ENCODE measurements at places on chromosomes 7 and 10.

- DNase-seq = no peak
These were observed 214.4 kb downstream of the CREB5 start for GRCh38 chr7:28626624-28627262.

- no peak for DNase-seq
These were observed 23.3 kb downstream of the PLCE1 start for GRCh38 chr10:94016727-94017714.

- DNase-seq = no peak
These were observed 270.5 kb downstream of the SKAP2 start for GRCh38 chr7:26593896-26594295.

DNA sequence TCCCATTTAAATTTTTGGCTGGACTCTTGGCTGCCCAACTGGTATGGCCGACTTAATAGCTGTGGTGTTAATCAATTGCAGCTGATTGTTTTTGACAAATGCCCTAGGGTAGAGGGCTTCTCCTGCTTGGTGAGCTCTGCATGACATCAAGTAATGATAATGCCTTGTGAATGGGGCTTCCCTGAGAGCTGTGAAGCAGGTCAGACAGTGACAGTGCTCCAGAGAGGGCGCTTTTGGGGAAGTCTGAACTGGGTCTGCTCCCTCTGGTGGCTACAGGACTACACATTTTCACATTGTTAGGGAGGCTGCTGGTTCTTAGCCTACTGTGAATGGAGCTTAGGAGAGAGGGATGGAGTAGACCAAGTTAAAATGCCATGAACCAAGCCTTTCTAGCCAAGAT is 98.8 kb downstream of the SDK1 start:
- no peak for DNase-seq

DNA sequence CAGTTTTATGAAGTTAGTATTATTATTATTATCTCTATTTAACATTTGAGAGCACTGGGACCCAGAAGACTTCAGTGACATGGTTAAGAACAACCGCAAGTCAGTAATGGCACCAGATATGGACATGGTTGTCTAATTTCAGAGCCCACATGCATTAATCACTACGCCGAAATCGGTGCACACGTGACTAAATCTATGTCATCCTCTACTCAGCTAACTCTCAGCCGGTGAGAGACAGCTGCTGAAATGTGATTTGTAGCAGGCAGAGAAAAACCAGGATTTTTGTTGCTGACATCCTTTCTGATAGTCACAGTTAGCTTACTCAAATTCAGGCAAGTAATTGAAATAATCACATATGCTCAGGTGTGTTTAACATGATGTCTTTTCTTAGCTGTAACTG is 127.7 kb downstream of the SPAG6 start:
- DNase-seq = no peak

DNA sequence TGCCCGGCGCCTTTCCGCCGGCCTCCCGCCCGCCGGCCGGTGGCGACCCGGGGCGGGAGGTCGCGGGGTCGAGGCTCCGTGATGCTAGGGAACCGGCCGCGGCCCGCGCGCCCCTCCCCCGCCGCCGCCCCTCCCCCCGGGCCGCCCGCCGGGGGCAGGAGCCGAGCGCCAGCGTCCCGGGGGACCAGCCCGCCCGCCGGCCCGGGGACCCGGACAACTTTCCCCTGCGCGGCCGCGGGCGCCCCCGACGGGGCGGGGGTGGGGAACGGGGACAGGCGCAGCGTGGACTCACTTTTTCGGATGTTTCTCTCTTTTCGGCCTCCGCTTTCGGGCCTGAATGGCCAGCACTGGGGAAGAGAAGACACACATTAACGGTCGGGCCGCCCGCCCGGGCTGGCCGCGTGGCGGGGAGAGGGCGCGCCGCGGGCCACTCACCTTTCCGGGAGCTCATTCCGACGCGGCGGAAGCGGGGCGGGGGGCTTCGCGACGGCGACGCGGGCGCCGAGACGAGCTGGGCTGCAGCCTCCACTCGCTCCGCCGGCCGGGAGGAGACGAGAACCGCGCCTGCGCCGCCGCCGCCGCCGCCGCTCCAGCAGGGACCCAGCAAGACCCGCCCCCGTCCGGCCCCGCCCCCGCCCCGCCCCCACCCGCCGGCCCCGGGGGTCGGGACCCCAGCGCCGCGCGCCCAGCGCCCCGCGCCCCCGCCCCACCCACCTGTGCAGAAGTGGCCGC is at the start of gene SRPK2:
Gene SRPK2 (minus strand): TSS at position 566 of the 732 bp plus-strand sequence.
- peak; percentile 70 for DNase-seq

DNA sequence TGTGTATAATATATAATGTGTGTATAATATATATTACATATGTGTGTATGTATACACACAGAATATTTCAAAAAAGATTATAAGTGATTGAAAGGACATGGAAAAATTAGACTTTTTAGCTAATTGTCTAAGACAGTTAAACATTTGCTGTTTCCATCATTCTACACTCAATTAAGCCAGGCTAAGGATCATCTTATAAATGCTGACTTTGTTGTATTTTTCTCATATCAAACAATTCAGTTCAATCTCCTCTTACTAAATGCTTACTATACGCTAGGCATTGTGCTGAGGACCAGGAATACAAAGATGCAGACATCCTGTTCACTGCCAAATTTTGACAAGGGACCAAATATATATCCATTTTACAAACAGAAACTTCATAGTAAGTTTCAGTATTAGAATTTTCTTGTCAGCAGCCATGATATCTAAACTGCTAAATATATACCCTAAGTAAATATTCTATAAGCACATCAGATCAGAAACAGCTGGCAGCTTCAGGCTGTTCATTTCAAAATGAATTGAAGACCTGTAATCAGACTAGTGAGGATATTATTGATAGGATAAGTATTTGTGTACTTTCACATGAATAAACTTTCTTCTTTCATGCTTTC is 10.3 kb upstream of the LRRN3 start:
- no peak for DNase-seq

DNA sequence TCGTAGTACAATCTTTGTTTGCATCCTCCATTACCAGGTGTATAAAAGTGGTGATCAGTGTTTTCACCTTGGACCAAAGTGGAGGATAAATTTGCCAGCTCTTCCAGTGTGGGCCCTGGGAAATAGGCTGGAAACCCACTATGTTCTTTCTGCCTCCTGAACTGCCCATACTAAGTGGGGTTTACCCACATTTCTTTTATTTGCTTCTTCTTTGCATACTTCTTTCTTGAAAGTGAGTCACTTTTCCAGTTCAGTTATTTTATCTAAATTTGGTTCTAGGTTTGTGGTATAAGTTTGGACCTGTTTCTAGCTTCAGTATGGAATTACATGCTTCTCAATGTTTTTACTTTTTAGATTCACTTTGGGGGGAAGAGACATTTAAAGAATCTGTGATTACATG is 126.2 kb upstream of the ACBD5 start:
- DNase-seq = no peak

- DNase-seq = peak; percentile 48
These were observed 23.6 kb upstream of the PFKP start for GRCh38 chr10:3043512-3044368.

GRCh38 chr7:30164567-30164966 is 29.8 kb downstream of the MTURN start:
- DNase-seq = no peak

DNA sequence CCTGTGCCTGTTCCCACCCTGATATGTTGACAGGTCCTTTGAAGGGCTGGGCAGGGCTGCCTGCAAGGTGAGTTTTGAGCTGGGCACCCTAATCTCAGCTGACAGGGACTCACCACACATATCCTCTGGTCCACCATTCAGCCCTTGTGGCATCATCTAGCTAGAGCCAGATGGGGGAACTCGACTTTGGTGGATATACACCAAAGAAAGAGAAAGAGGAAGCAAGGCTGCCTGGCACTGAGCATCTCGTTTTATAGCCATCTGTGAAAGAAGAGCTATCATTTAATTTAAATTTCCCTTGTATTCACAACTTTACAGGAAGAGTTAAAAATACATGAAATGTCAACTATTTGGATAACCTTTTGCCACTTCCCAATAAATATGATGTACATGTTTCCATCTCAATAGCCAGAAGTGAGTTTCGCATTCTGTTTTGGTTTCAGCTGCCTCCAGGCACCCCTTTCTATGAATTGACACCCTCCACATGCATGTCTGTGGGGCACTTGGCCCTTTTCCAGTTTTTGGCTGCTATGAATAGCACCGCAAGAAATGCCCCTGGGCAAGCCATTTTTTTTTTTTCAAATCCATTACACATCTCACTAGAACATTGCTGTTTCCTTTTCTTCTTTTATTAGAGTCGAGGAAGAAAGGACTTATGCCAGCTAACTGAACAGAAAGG is 22.9 kb upstream of the GRB10 start:
- DNase-seq = no peak

GRCh38 chr10:91756286-91756685 is 41.9 kb upstream of the TNKS2 start:
- no peak for DNase-seq

DNA sequence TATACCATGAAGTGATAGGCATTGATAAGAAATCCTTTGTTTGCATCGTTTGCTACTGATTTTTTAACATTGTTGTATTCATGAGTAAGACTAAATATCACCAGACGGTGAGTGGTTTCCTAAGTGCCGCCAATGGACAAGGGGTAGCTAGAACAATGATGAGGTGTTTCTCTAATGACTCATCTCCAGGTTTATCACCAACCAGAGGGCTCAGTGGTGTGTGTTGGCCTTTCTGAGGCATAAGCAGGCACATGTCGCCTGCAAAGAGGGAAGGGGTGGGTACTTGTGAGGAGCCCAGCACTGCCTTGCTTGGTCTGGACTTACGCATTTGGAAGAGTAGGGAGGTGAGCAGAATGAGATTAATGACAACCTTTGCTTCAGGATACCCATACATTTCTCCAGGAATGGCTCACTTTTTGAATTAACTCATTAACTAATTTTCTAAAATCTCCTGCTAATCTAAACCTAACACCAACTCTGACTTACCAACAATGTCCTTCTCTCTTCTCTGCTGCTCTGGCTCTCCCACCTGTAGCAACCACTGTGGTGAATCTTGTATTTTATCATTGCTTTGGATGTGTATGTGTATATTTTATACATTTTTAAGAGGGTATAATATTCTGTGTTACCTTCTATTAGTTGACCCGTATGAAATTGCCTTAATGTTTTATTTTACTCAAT is 722.6 kb downstream of the GRID1 start:
- no peak for DNase-seq

GRCh38 chr7:33849971-33850559 is 55.3 kb upstream of the BMPER start:
- no peak for DNase-seq

DNA sequence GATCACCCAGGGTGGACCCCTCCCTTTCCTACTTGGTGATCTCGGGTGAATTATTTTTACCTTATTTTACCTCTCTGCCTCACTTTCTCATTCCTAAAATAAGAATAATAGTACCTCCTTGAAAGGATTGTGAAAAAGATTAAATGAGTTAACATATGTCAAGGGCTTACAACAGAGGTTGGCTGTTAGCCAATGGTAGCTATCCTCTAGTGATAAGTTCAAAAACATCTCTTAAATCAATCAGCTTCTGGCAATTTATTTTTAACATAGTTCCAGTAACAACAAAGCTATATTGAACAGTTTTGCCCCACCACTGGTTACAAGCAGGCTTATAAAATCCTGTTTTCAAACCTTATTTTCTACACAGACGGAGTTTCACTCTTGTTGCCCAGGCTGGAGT is 45.4 kb downstream of the TMEM168 start:
- no peak for DNase-seq

- DNase-seq = no peak
These were observed 676.8 kb downstream of the DNAJB9 start for GRCh38 chr7:109246330-109247077.

GRCh38 chr7:151537818-151538561 is 18.3 kb upstream of the RHEB start:
- DNase-seq = no peak

GRCh38 chr10:132537684-132538001 is at the start of gene INPP5A:
Gene INPP5A, plus strand, starts transcription at chr10:132537787. Its CDS starts 310 bp downstream, at chr10:132538097.
- no peak for DNase-seq

GRCh38 chr10:3538656-3539531 is 246.1 kb downstream of the KLF6 start:
- DNase-seq = no peak

- no peak for DNase-seq
These were observed 4.0 kb upstream of the MYOZ1 start for GRCh38 chr10:73645251-73645650.

- DNase-seq = no peak
These were observed 96.3 kb downstream of the CPED1 start for GRCh38 chr7:121084748-121085336.

DNA sequence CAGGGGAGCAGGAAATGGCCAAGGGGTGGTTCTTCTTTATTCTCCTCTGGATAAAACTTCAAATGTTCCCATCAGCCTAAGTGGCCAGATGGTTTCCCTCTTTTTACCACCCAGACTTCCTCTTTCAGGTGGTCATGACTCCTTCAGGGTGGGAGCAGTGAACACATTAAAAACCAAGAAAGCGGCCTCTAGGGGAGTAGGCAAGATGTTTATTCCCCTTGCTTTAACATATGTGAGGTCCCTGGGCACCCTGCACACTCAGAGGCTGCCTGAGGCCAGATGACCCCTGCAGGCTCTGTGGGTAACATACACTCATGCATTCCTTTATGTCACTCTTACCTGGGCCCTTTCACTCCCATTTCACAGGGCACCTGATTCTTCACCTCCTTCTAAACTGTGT is 357.4 kb downstream of the ABCA13 start:
- DNase-seq = no peak

- DNase-seq = no peak
These were observed 613.1 kb upstream of the NRP1 start for GRCh38 chr10:33947544-33947943.

DNA sequence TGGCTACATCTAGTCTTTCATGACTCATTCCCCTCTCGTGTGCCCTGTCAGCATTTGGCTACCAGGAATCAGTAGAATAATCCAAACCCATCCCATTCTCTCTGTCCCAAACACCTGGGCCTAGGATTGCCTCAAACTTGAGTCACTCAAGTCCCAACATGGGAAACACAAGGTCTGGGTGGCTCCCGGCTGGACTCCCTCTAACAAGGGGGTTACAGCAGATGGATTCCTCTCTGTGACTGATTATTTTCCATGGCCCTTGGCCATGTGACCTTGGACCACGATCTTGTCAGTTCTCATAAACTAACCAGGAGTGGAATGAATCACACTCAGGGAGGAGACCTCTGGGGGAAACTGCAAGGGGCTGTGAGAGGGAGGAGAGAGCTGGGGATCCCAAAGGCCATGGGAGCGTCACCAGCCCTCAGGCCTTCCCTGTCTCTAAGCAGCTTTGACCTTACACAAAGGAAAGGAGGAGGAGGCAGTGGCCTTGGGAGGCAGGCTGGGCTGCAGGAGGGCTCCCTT is 533.1 kb downstream of the KCNMA1 start:
- DNase-seq = no peak

DNA sequence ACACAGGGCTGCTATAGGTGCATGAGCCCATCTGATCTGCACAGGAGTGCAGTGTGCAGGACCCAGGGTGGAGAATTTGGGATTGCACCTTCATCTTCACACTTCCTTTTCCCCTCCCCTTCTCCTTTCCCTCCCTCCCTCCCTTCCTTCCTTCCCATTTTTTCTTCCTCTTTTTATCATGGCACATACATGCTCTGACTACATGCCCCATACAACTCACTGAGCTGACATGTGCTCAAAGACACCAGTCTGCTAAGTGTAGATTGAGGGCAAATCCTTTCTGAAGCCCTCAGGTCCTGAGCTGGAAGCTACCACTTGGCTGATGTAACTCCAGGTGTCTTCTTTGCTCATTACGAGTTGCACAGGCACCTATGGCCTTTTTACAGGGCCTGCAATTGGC is 365.3 kb upstream of the ZNF32 start:
- no peak for DNase-seq

- no peak for DNase-seq
These were observed 150.0 kb upstream of the IGFBP3 start for GRCh38 chr7:46071076-46071475.
